ENCODE measurements at places on chromosomes 7 and 10.

DNA sequence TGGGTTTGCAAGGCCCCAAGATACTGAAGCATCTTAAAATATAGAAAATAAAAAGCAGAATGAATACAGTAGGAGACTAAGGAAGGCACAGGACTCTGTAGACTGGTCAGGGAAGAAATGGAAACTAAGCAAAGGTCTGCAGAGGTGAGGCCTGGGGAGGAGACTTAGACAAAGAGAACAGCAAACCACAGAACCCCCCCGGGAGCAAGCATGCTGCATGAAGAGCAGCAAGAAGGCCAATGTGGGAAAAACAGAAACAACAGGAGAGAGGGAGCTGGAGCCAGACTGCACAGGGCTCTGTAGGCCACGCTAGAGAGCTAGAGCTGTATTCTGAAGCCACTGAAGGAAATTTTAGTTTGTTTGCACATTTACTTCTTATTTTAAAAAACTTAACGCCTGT is 45.7 kb upstream of the ARID5B start:
- no peak for DNase-seq

DNA sequence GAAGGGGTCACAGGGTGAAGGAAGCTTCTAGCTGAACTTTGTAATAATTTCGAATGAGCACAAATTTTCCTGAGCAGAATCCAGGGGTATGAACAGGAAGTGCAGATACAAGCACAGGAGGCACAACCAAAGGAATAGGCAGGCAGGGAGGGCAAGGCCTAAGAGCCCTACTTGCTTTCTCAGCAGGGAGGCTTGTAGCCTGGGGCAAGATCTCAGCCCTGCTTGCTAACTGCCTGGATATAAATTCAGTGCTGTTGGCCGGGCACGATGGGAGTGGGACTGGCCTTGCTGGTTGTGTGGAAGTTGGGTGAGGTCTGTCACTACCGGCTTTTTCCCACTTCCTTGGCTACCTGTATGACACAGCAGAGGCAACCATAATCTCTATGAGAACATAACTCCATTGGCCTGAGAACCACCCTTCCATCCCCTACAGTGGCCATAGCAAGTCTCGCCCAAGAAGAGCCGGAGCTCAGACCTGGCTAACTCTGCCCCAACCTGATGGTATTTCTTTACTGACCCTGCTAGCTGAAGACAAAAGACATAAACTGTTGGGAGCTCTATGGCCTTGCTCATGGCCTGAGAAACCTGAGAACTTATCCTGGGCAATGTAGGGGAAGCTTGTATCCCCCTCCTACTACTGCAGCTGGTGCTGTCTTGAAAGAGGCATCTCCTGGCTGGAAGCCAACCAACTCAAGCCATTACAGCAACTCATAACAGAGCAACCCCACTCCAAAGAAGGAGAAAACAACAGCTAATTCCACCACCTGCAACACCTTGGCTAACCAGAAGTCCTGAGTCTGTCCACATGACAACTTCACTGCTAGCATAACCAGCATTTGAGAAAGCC is 27.6 kb downstream of the CLDN12 start:
- no peak for DNase-seq

DNA sequence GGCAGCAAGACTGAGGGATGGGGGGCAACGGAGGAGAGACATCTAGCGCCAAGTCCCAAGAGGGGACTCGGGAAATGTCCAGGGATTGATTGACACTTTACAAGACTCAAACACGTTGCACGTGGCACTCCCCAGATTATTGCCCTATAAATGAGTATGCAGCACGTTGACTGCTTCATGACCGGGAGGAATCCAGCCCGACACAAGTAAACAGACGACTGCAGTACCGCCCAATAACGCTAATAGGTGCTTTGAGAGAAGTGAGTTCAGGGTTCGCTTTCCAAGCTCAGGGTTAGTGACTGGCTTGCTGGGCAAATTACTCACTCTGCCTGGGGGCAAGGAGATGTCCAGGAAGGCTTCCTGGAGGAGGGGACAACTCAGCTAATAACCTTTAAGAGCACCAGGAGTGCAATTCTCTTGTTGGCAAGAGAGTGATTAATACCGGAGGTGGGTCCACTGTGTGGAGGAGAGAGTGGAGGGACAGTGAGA is 73.3 kb upstream of the MYL10 start:
- no peak for DNase-seq

- no peak for DNase-seq
Measured at GRCh38 chr10:77455561-77455960, 182.0 kb downstream of the KCNMA1 start.

- DNase-seq, result no peak
Measured at GRCh38 chr7:142862351-142862750, 7.5 kb downstream of the EPHB6 start.

Measured in right forelimb (tissue), 1 donor.